ENCODE measurements at places on chromosomes 6 and 20. TPM values are rescaled to one million over a fixed set of nuclear protein-coding genes. Genes with fewer than 3 reads are reported as not detected.

Gene MLN
- not detected for total RNA-seq

DNA sequence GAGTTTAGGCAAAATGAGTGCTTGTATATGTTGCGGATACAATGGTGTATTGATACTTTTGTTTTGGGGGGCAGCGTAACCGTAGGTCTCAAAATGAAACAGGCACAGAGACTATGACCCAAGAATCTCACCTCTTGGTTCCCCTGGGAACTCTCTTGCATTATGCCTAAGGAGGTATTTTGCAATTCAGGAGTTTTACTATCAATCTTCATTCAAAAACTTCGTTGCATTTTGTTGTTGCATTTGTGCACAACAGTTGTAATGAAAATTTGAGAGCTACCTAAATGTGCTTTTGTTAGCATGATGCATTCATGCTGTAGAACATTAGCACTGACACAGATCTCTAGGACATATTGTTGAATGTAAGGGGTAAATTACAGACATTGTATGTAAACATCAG lies 18.2 kb downstream of the VTA1 start:
- DNase-seq = no peak

GRCh38 chr20:5974531-5974930 lies 24.1 kb downstream of the MCM8 start:
- no peak for DNase-seq

- no peak for DNase-seq
Observed at GRCh38 chr6:39378175-39378959, 55.9 kb upstream of the KCNK16 start.

Gene NAPB
- total RNA-seq = 3.7 TPM

DNA sequence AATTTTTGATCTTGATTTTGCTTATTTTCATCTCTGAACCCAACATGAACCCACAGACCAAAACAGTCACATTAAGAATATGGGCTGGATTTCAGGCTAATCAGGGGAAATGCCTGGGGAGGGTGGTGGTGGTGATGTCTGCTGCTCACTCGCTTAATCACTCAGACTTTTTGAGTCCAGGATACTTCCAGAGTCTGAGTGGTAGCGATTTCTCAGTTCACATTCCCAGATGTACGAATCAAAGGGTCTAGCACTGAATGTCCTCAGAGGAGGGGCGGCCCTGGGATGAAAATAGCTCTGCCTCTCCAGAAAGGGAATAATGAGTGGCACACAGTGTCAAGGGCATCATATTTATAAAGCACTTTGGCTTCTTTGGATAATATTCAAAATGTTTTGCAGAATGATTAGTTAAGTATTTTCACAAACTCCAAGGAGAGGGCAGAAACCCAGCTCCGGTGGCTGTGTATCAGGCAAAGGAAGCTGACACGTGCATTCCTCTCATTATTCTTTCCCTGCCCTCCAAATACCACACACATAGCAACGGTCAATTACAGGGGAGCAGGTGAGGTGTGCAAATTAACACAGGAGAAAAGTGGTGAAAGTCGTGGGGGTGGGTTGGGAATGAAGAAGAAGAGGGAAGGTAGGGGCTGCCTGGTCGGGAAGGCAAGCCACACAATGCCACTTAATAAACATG lies 345.2 kb upstream of the RSPO3 start:
- DNase-seq = no peak

Gene ACSS1
- total RNA-seq = not detected

- no peak for DNase-seq
Observed at GRCh38 chr6:110351986-110352385, 6.2 kb downstream of the METTL24 start.

- DNase-seq = no peak
Observed at GRCh38 chr6:156767603-156768467, 9.3 kb upstream of the ARID1B start.

- no peak for DNase-seq
Observed at GRCh38 chr20:10576411-10577090, 97.2 kb downstream of the JAG1 start.

Gene RAB22A
- total RNA-seq = 9.9 TPM

DNA sequence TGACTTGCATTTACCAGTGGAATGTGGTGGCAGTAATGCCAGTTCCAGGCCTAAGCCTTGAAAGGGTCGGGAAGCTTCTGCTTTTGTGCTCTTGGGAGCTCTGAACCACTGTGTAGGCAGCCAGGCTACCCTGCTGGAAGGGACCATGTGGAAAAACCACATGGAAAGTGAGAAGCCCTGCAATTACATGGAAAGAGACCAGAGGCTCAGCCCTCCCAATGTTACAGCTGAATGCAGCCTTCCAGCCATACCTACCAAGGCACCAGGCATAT lies 14.9 kb upstream of the KCNB1 start:
- no peak for DNase-seq

- DNase-seq = no peak
Observed at GRCh38 chr20:59647271-59647670, 42.9 kb downstream of the PHACTR3 start.

Gene CLPSL2
- total RNA-seq = not detected

Gene SLC22A23
- 0.20 TPM for total RNA-seq

GRCh38 chr6:117776441-117776840 lies 101.2 kb downstream of the NUS1 start:
- DNase-seq = no peak

Gene FAM209B
- not detected for total RNA-seq

DNA sequence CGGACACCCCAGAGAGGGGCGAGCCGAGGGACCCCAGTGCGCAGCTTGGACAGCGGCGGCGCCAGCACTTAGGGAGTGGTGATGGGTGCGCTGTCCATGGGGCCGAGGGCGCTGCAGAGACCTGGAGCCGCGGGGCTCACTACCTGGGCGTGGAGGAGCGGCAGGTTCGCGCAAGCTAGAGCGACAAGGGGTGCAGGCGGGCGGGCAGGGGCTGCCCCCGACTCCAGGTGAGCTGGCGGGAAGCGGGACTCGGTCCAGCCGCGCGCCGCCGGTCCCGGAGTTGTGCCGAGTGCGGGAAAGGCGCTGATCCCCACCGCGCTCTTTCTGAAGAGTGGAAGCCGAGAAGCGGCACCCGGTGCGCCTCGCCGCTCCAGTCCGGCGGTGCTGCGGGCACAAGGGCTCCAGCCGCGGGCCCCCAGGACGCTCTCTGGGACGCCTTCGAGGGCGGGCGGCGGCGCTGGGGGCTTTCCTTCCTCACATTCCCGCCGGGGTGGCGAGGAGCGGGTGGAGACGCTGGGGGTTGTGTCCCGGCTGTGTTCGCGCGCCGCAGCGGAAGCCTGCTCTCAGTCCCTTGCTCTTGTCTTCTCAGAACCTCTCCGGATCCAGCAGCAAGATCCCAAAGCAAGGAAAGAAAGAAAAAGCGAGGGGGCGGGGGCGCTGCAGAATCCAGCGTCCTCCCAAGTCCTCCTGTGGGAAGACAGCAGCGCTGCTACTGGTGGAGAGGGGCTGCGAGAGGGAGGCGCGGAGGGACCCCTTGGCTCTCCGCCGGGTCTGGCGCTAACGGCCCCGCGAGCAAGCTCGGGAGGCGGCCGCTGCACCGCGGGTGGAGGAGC lies at the start of gene B3GAT2:
Gene B3GAT2 (minus strand): TSS at position 610 of the 833 bp plus-strand sequence. CDS start 631 bp downstream, outside the sequence.
- no peak for DNase-seq

GRCh38 chr6:166293731-166294584 lies 14.2 kb downstream of the PRR18 start:
- no peak for DNase-seq

DNA sequence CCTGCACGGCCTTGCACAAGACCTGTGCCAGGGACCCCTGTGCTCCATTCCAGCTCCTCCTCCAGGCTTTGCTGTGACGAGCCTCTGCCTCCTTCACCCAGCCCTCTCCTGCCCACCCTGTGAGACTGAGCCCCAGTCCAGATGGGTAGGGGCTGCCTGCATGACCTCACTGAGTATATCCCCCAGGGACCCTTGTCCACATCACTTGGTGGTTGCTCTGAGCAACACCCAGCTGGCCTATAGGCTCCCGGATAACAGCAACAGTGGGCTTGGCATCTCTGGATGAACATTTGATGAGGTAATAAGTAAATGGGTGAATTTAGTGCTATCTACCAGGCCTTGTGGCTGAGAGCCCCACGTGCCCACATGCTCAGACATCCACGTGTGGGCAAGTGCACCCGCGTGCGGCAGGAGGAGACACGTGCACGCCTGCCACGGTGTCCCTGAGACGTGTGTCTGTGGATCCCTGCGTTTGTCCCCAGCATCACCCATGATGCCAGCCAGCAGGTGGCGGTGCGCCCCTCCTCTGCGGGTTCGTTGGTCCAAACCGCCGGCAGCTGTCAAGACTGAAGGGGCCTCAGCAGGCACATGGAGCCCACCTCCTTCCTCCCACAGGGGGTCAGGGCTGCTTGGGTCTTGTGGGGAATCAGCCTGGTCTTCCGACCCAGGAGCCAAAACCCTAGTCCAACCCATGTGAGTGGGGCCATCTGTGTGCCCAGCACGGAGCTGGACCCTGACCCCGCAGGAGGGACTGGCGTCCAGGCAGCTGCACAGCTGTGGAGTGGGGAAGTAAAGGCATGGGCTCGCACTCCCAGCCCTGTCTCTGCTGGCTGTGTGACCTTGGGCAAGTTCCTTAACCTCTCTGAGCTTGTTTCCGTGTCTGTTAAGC lies 45.9 kb downstream of the FGD2 start:
- DNase-seq = peak; percentile 80

Gene TCEA2
- 44.0 TPM for total RNA-seq

DNA sequence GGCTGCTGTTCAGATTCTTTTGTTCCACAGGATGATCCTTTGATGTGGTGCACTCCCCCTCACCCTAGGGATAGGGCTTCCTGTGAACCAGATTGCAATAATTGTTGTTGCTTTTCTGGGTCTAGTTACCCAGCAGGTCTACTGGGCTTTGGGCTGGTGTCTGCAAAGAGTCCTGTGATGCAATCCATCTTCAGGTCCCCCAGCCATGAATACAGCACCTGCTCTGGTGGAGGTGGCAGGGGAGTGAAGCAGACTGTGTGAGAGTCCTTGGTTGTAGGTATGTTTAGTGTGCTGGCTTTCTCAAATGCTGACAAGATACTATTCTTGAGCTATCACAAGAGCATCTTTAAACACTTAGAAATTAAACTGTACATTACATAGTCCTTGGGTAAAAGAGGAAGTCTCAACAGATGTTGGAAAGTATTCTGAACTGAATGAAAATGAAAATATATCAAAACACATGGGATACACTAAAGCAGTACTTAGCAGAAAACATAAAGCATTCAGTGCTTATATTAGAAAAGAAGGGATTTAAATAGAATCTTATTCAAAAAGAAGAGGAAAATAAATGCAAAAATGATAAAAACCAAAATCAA lies 49.1 kb upstream of the CCR6 start:
- DNase-seq = no peak

Gene ZFAND3
- 34.7 TPM for total RNA-seq

Gene NKAIN4
- 6.8 TPM for total RNA-seq

DNA sequence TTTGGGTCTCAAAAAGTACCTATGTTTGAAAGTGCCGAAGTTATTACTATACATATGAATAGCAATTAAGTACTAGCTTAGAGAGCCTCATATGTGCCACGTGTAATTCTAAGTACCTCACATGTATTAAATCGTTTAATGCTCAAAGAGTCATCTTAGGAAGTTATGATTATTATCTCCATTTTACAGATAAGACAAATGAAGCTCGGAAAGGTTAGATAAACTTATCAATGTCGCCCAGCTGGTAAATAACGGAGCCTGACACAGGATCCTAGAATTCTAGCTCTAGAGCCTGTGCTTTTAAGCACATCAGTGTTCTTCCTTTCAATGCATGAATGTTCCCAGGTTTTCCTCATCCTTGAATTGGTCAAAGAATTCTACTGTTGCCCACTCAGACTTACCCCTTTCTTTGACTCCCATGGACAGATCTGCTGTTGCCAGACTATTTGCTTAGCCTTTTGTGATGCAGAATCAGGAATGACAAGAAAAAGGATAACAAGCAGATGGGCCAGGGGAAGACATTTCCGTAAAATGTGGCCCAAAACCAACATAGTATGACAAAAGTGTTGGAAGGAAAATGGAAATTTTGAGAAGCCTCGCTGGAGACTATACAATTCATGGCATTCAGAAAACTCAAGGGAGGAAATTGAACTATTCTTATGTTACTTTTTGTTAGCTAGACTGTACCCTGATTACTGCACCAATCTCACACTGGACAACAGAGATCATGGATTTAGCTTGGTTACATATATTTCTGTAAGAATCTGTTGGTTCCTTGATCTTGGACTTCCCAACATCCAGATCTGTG lies 237.1 kb upstream of the CITED2 start:
- DNase-seq = no peak

Gene GNAS-AS1
- total RNA-seq = not detected

- no peak for DNase-seq
Observed at GRCh38 chr6:109769213-109769612, 78.1 kb downstream of the FIG4 start.

DNA sequence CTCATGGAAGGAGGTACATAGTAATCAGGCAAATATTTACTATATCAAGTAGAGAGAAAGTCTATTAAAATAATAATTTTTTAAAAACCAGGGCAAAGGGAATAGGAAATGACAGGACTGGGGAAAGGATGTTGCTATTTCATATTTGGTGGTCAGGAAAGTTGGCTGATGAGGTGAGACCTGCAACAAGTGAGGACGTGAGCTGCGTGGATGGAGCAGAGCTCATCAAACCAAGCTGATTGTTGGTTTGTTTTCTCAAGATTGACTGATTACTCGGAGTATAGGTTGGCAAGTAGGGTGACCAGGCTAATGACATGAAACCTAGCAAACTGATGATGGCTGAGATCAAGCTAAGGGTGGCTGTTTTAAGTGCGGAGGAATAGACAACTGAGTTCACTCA lies 6.0 kb downstream of the GJA1 start:
- no peak for DNase-seq

Gene DUSP15
- 3.4 TPM for total RNA-seq

GRCh38 chr20:15763366-15763765 lies 809.9 kb downstream of the KIF16B start:
- DNase-seq = no peak

- DNase-seq = no peak
Observed at GRCh38 chr6:158122048-158122447, 46.0 kb downstream of the SERAC1 start.

Gene MAVS
- total RNA-seq = 14.1 TPM

Gene PXMP4
- 1.3 TPM for total RNA-seq

DNA sequence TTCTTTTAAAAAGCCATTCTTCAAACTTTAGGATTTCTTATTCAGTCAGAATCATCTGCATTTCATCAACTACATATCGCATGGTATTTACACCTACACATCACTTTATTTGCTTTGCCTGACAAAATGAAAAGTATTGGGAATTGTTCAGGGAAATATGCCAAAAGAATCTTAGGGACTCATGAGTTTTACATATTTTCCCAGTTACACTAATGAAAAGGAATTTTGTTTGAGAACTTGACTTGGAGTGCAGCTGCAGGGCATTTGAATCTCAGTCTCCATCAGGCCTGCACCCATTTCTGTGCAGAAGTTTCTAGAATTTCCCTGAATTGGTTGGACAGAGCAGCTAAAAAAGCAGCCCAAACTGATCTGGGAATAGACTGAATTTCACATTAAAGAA lies 65.3 kb downstream of the MTHFD1L start:
- DNase-seq = no peak

Gene BCAS1
- under 0.01 TPM for total RNA-seq

DNA sequence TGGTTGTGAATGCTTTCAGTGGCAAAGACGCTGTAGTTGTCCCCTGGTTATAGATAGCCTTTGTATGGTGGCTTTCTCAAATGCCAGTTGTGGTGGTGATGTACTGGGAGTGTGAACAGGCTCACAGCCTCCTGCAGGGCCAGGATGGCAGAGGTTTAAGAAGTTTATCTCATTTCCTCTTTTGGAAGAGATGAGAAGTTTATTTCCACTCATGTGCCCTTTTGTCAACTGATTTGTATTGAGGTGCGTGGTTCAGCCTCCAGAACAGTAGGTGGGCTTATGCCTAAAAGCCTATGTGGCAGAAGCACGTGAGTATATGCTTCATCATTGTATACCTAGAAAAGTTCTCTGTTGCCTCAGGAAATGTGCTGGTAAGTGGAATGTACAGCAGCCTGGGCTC lies 13.7 kb upstream of the ZFP57 start:
- DNase-seq = no peak

All from G401 (cell line).